ENCODE measurements at places on chromosomes 7 and 10.

DNA sequence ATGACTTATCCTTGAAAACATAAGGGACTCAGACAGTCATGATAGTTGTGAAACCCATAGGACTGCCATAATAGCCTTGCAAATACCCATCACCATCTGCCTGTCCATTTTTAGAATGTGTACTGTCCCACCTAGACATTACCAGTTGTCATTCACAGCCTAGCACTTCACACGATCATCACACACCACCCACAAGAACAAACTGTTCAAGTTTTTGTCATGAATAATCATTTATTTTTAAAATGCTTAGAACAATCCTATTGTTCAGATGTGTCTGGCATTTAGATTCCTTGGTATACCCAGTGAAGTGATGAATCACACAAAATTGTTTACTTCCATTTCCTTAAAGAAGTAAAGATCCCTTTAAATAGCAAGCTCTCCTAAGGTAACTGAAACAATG lies 46.6 kb downstream of the CCDC3 start:
- DNase-seq: no peak

DNA sequence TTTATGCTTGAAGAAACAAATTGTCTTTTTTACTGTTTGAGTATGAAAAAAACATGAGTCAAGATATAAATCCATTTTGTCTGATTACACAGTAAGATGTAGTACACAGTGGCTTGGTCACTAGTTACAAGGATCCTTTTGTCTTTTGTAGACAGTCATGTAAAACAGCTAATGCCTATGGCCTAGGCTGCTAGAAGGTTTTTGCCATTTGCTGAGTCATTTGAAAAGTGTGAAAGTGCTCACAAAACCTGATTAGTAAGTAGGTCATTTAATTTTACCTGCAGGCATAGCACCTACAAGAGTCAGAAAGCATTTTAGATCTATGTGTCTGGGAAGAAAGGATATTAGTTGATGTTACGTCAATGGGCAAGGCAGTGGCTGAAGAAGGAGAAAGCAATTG lies 819.4 kb downstream of the MAGI2 start:
- no peak for DNase-seq

DNA sequence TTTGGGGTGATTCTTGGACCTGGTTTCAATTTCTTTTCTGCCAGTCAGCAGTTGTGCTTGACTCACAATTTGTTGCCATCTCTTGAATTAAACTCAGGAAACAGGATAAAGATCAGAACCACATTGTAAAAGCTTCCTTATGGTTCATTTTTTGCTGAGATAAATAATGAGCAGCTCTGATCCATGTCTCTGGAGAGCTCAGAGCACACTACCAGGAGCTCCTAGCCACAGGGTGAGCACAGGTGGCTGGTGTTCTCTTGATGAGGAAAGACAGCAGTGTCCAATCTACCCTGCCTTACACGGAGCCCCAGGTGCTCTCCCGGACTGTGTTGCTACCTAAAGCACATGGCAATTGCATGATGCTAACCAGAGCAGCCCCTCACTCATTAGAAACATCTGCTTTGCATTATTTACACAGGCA lies 17.2 kb upstream of the FAM170B start:
- DNase-seq: no peak

- DNase-seq: no peak
Measured at GRCh38 chr7:100865938-100866728, 1.1 kb upstream of the TRIP6 start.

- DNase-seq: no peak
Measured at GRCh38 chr7:52053525-52053924, 736.9 kb upstream of the COBL start.

- DNase-seq: no peak
Measured at GRCh38 chr7:130380861-130381455, 664 bp downstream of the CPA1 start.

All from hepatocyte (in vitro differentiated cells).